ENCODE measurements at places on chromosomes 2 and 18. TPM values are rescaled to one million over a fixed set of nuclear protein-coding genes. Genes with fewer than 3 reads are reported as not detected.

Gene PID1
- 44.8 TPM for total RNA-seq

- H3K4me3 ChIP-seq, result no peak overlapping the region
- no peaks in the 10 kb centered on the region for H3K27me3 ChIP-seq
- no peak for DNase-seq
- H3K27ac ChIP-seq, result no peak overlapping the region
These were observed 1280.5 kb upstream of the CDH2 start for GRCh38 chr18:29457316-29457889.

Gene KIF5C
- total RNA-seq, result 2.3 TPM

GRCh38 chr2:179233626-179234430 lies 30.8 kb downstream of the SESTD1 start:
- no peak for DNase-seq
- peaks cover 12% of the 10 kb centered on the region for H3K4me1 ChIP-seq
- no peaks in the 10 kb centered on the region for H3K27me3 ChIP-seq
- no peak overlapping the region for H3K27ac ChIP-seq
- H3K4me3 ChIP-seq, result no peak overlapping the region

GRCh38 chr18:23763343-23763742 lies 74.1 kb downstream of the LAMA3 start:
- no peak overlapping the region for H3K4me3 ChIP-seq
- no peaks in the 10 kb centered on the region for H3K27me3 ChIP-seq
- no peaks in the 10 kb centered on the region for H3K4me1 ChIP-seq
- no peak for DNase-seq
- no peak overlapping the region for H3K27ac ChIP-seq
- no peaks in the 10 kb centered on the region for H3K36me3 ChIP-seq

DNA sequence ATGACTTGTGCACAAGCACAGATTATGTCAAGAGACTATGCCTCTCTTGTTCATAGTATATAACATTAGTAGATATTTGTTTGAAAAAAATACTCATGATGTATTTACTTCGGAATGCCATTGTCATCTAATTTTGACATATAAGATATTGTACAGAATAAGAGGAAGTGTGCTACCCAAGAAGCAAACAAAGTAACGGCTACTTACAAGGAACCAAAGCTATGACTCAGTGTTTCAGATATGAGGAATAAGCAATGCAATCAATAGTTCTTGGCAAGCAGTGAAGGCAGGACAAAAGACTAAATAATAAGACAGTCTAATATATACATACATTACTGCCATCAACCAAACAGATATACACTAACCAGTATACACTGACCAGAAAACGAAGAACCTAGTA lies 256.3 kb downstream of the CCDC178 start:
- H3K4me3 ChIP-seq, result no peak overlapping the region
- H3K27me3 ChIP-seq, result no peaks in the 10 kb centered on the region
- no peaks in the 10 kb centered on the region for H3K4me1 ChIP-seq
- no peak overlapping the region for H3K27ac ChIP-seq

DNA sequence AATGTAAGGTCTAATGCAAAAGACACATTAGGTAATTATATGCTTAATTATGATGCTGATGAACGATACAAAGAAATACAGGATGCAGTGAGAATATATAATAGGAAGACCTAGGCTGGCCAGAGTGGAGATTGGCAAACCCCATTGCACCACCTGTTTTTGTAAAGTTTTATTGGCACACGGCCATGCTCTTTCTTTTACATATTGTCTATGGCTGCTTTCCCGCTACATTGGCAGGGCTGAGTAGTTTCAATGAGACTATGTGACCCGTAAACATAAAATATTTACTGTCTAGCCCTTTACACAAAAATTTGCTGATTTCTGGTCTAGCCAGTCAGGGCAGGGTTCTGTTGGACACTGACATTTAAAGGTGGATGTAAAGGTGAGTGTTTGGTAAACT lies 5.4 kb downstream of the SEC11C start:
- no peak overlapping the region for H3K4me3 ChIP-seq
- no peak for DNase-seq
- no peaks in the 10 kb centered on the region for H3K4me1 ChIP-seq
- H3K27me3 ChIP-seq, result no peaks in the 10 kb centered on the region
- H3K36me3 ChIP-seq, result no peaks in the 10 kb centered on the region
- no peak overlapping the region for H3K27ac ChIP-seq
